ENCODE measurements at places on chromosomes 5 and 9.

DNA sequence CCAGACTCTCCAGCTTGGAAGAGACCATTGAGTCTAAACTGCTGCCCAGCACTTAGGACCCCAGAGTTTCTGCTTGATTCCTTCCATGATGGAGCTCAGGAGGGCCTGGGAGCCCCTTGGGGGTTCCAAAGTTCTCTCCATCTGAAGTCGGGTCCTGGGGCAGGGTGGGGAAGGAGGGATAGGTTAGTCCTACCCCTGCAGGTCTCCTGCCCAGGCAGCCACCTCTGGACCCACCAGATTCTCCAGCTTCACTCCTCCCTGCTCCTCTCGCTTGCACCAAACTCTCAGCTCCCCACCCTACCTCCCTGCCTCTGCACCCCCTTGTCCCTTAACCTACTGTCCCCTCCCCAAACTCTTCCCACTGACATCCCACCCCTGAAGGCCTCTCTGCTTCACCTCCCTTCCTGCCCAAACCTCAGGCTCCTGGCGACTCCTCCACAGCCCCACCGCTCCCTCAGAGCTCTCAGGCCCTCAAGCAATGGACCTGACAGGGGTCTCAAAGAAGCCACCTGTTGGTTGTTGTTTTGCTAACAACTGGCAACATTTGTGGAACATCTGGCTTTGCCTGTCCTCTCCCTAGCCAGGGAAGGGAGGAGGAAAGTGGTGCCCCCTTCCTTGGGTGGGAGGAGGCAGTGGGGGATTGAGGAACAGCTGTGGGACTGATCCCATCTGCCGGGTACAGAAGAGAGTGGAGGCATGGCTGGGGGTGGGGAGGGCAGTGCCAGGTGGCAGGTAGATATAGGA is 137.5 kb downstream of the RGS3 start:
- DNase-seq, result no peak

DNA sequence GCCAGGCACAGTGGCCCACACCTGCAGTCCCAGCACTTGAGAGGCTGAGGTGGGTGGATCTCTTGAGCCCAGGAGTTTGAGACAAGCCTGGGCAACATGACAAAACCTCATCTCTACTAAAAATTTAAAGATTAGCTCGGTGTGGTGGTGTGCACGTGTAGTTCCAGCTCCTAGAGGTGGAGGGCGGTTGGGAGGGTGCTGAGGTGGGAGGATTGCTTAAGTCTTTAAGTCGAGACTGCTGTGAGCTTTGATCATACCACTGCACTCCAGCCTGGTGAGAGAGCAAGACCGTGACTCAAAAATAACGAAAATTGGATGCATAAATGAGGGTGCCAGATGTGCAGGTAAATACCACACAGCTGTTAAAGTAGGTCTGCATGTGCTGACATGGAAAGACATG is 39.3 kb upstream of the TDRD7 start:
- DNase-seq, result no peak

GRCh38 chr5:32304622-32305021 is 8.1 kb downstream of the MTMR12 start:
- DNase-seq, result no peak

- DNase-seq, result no peak
Observed at GRCh38 chr5:104045987-104046386, 483.4 kb upstream of the NUDT12 start.

DNA sequence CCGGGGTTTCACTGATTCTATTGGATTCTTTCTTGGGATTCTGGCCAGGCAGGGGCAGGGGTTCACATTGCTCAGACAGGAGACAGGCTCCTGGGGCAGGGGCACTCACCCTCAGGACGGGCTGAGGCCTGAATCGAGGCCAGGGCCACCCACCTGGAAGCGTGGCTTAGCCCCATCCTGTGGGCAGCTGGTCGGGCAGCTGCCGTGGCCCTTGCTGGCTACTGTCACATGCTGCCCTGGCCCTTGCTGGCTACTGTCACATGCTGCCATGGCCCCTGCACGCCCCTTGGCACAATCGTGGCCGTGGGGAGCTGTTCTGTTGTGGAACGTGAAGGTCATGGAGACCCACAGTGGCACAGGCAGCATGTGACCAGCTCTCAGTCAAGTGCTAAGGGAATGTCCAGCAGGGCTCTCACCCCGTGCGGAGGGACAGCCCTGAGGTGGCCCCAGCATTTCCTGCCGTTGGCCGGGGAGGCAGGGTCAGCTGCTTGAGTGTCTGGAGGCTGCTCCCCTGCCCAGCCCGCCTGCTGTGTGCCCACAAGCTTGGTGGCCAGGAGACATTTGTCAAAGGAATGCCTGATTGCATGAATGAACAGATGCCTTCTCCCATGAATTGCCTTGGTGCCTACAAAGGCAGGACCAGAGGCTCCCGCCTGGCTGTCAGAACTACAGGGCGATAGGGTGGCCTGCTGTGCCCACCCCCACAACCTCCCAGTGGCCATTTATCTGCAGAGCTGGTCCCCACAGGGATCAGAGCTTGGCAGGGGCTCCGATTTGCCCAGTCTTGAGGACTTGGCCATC is 16.9 kb upstream of the TMEM250 start:
- no peak for DNase-seq

GRCh38 chr5:120684749-120685415 is 220.8 kb downstream of the PRR16 start:
- no peak for DNase-seq

- no peak for DNase-seq
Observed at GRCh38 chr5:132425975-132426524, 56.5 kb downstream of the SLC22A5 start.

- DNase-seq, result no peak
Observed at GRCh38 chr5:172131690-172132089, 56.3 kb downstream of the STK10 start.

DNA sequence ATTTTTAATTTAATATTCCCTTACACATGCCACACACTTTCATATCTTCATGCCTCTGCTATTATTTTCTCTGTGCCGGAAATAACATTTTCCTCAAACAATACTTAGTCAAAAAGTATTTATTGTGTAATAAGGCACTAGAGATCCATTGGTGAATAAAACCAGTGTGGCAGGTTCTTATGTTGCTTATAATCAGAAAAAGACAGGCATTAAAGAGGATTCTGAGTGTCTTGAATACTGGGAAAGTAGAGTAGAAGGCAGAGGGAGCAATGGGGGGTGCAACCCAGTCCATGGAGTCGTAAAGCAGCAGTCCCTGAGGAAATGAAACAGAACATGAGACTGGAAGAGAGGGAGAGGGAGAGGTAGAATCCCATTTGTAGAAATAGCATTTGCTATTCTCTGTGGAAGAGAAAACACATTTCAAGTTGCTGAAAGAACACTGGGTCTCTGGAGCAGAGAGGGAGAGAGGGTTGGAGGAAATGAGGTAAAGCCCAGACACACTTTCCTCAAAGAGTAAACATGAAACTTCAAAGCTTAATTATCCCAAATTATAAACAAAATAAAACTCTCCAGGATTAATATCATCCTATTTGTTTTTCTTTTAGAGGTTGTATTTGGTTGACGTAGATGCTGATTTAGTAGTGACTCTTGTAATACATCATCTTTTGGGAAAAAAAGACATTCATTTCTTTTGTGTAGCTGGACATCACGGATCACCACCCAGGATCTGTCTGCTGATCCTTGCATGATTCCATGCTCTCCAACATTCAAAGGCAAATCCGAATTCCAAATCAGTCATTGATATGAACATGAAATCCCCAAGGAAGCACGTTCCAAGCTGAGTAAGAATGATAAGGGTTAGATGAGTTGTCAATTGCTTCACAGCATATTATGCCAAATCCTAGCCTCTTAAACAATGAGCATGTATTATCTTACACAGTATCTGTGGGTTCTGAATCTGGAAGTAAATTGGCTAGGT is 37.4 kb upstream of the GRAMD2B start:
- DNase-seq, result no peak

GRCh38 chr5:168312606-168313295 is 21.3 kb downstream of the WWC1 start:
- no peak for DNase-seq

GRCh38 chr5:116497631-116498030 is 77.0 kb downstream of the SEMA6A start:
- no peak for DNase-seq
